Activated CD4-positive, CD25-positive, alpha-beta regulatory T cell treated with anti-CD3 and anti-CD28 coated beads, Interleukin-2, amount 50 U/mL, for 72 hours (primary cell): ENCODE measurements at places on chromosomes 5 and 9.

GRCh38 chr5:56290378-56291078 lies 57.4 kb upstream of the ANKRD55 start:
- no peak for DNase-seq

- DNase-seq, result no peak
Measured at GRCh38 chr5:93595420-93596147, 12.6 kb downstream of the NR2F1 start.

DNA sequence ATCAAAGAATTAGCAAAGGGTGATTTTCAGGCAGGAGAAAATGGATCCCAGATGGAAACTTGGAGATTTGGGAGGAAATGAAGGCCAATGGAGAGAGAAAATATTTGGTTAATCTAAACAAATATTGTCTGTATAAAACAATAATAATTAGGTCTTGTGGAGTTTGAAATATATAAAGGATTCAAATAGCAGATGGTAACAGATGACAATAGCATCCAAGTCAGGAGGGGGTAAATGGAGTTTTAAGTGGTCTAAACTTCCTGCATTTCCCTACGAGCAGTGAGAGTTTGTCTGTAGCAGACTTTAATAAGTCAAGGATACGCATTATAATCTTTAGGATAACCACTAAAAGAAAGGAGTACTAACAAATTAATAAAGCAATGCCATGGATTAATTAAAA lies 49.0 kb upstream of the GGTA1 start:
- DNase-seq, result no peak

- DNase-seq, result no peak
Measured at GRCh38 chr5:126736141-126736540, 40.8 kb upstream of the LMNB1 start.

- DNase-seq, result no peak
Measured at GRCh38 chr5:140800816-140801493, at the start of gene PCDHA3. Gene PCDHA3, plus strand, starts transcription at chr5:140801057.

DNA sequence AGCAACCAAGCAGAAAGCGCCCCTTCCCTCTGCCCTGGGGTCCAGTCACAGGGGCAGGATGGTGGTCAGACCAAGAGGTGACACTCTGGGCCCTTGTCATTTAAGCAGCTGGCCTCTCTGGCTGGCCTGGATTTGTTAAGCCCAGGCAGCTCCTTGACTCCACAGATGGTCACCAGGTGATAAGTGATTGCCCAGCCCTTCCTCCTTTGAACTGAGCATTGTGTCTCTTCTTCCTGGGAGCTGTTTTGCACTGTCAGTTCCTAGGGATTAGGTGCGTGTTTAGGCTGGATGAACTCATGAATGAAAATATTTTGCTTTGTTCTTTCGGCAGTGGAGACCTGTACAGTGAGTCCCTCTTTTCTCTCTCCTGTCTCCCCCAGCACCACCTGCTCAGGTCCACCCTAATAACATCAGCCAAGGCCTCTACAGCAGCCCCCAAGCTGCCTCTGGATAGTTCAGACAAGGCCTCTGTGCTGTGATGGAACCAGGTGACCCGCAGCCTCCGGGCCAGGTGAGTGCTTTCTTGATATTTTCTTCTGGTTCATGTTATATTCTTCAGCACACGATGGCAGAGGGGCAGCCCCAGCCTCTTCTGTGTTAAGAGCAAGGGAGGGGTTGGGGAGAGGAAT lies 139.7 kb upstream of the PITX1 start:
- DNase-seq, result no peak

GRCh38 chr5:88660947-88661805 lies 221.8 kb downstream of the MEF2C start:
- DNase-seq, result no peak

DNA sequence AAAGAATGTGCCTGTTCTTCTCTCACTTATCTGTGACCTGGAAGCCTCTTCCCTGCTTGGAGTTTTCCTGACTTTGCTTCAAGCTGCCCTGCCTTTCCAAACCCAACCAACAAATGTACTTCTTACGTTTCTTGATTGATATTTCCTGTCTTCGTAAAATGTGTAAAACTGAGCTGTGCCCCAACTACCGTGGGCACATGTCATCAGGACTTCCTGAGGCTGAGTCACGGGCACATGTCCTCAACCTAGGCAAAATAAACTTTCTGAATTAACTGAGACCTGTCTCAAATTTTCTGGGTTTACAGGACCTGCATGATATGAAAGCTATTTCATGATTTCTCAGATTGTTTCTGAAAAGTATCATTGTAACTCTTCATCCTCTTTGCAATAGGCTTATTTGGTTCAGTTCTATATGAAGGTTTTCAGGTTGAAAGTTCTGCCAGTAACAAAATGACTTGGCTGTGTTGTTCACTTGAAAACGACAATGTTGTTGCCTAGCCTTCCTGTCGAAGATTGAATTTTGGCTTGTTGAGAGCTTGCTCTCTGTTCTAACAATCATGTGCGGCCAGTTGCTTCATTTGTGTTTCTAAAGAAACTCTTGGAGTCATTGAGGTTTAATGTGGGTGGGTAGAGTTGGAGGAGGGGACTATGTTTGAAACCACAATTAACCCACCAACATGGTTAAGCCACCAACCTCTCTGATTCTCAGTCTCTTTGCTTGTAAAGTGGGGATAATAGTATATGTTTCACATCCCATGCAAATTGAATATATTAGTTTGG lies 145.6 kb downstream of the FBXL7 start:
- DNase-seq, result no peak

- DNase-seq, result no peak
Measured at GRCh38 chr5:5374009-5374715, 48.3 kb upstream of the ICE1 start.

DNA sequence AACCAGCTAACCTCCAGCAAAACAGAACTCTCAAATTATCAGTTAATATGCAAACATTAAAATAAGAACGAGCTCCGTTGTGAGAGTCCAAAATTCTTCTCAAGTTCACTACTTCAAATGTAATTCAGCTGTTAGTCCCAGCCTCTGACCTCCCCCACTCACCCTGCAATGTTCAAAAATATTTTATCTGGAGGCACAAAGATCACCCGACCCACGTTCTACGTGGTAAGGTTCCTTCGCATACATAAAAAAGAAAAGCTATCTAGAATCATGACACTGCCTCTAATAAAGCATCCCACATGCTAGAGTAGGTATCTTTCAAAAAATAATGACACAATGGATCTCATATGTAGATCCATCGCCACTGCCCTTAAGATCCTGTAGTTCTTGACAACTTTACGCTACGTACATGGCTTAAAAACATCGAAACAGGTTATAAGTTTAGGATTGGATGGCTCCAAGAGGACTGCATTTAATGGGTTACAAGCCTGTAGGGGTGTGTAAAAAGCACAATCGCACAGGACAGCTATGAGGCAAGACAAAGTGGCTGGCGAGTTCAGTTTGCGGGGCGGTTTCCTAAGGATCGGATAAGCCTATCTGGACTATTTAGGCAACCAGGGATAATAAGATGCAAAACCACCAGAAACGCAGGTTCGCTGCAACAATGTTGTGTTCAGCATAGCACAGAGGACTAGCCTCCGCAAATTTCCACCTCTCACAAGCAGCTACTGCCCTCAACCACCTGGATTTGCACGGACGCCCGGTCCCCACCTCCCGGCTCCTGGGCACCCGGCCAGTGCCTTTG lies 969 bp downstream of the CLK4 start:
- no peak for DNase-seq

- no peak for DNase-seq
Measured at GRCh38 chr5:143352691-143353090, 50.8 kb downstream of the NR3C1 start.

DNA sequence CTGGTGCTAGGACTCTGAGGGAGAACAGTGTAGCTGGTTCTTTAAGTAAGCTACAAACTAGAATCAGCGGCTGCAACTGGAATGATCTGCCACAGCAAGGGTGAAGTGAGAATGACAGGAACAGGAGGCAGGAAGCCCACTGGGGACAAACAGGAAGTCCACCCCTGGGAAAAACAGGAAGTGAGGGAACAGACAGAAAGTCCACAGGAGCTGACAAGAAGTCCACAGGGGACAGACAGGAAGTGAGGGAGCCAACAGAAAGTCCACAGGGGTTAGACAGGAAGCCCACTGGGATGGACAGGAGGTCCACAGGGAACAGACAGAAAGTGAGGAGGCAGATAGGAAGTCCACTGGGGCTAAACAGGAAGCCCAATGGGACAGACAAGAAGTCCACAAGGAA lies 15.5 kb downstream of the ADAMTS16 start:
- no peak for DNase-seq

- no peak for DNase-seq
Measured at GRCh38 chr5:73853091-73853490, 227.1 kb downstream of the ARHGEF28 start.

GRCh38 chr9:35660966-35661415 lies 2.9 kb downstream of the CCDC107 start:
- no peak for DNase-seq

- DNase-seq, result no peak
Measured at GRCh38 chr5:43530648-43531047, 15.7 kb upstream of the C5orf34 start.

GRCh38 chr5:123719004-123719403 lies 207.0 kb downstream of the CSNK1G3 start:
- DNase-seq, result no peak

GRCh38 chr5:117245130-117245529 lies 670.5 kb upstream of the SEMA6A start:
- DNase-seq, result no peak

DNA sequence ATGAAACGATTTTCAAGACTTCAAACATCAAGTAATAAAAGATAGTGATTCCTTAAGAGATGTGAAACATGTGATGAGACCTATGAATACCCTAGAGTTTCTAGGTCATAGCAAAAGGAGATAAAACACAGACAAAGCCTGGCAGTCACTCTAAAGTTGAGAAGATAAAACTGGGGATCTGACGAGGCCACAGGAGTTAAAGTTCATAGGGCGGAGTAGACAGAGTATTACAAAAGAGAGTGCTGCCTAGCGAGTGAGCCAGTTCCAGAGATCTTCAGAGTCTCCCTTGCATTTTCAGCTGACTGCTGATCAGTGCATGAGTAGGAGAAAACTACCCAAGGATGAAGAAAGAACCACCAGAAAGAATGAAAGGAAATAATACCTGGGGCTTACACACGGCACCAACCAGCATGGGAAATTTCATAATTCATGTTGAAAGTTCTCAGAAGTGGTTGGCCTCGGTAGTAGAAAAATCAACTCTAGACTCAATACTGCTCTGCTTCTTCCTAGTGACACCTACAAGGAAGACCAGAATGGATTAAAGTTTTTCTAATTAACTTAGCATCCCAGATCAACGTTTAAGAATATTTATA lies 30.4 kb downstream of the FBXO4 start:
- no peak for DNase-seq

DNA sequence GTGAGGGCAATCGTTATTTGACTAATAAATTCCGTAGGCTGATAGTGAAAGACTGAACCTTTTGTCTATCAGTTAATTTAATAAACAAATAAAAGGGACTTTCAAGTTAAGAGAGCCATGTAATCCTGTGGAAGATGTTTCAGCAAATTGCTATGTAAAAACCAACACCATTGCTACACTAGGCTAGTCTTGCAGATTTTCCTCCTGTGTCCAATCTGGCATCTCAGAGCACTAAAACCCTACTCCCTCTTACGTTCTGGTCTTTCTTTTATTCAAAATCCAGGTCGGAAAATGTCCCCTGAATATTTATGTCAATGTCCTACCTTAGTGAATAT lies 478.8 kb upstream of the TNC start:
- no peak for DNase-seq

GRCh38 chr5:157506981-157507780 lies 47.2 kb downstream of the NIPAL4 start:
- DNase-seq, result no peak

GRCh38 chr5:95557841-95558240 lies 2.9 kb downstream of the ARSK start:
- no peak for DNase-seq

DNA sequence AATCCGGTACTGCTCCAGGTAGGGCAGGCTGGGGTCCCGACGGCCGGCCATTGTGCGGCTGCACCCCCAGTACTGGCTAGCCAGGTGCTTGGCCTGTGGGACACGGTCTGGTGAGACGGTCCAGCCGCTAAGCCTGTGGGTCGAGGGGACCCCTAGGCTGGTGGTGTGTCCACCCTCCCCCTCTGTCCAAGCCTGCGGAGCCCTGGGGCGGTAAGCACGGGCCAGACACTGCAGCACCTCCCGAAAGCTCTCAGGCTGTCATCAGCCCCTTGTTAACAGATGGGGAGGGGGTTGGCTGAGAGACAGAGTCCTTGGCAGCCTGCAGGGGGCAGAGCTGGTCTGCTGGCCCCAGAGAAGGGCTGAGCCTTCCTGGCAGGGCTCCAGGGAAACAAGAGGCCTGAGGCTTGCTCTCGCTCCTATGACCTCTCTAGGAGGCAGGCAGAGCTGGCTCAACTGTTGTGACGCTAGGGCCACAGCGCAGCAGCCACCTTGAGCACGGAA lies 11.8 kb upstream of the MRNIP start:
- DNase-seq, result no peak

GRCh38 chr9:129875181-129875611 lies 39.9 kb downstream of the USP20 start:
- no peak for DNase-seq

DNA sequence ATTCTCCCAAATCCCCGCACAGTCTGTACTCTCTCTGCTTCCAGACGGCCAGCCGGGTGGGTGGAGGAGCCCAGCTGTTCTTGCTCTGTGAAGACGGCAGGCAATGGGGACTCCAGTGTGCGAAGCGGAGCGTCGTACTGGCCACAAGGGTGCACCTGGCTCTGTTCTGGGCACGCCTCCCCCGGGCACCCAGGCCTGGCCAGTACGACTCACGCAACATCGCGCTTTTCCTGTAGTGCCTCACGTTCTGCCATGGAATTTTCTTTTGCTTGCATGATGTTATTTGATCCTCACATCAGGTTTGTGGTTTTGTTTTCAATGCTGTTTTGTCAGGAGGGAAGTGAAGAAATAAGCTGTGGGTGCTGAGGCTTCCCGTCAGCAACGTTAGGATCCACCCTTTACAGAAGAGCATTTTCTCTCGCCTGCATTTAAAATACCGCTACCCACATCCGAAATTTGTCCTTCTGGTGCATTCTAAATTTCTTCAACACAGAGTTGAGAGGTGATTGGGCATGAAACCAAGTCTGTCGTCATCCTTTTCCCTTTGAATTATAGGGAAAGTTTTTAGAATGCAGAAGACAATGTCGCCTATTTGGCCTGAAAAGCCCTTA lies 311.7 kb downstream of the TRIM36 start:
- no peak for DNase-seq

- no peak for DNase-seq
Measured at GRCh38 chr5:17312358-17312757, 94.9 kb downstream of the BASP1 start.

DNA sequence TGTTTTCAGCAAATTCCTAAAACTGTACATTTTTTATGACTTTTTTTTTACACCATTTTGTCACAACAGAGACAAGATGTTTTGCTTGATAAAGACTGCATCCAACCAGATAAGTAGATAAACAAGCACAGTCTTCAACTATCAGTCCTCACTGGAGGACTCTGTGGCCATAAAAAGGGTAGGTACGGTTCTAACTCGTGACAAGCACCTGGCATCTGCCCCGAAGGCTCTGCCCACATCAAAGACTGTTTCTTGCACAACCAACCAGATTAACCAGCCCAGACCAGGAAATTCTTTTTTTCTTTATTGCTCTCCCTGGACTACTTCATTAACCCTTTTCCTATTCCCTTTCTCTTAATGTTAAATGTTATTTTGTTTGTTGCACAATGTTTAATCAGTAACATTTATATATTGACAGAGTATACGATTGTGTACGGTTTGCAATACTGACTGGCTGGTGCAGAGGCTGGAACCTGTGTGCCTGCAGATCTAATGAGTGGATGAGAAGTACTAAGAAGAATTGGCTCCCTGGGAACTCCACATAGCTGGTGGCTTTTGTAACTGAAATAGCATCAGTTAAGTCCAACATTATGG lies 74.1 kb downstream of the SERINC5 start:
- DNase-seq, result no peak

- DNase-seq, result no peak
Measured at GRCh38 chr5:64507264-64507605, 1.4 kb downstream of the RGS7BP start.
